ENCODE measurements at places on chromosomes 1 and 21.

DNA sequence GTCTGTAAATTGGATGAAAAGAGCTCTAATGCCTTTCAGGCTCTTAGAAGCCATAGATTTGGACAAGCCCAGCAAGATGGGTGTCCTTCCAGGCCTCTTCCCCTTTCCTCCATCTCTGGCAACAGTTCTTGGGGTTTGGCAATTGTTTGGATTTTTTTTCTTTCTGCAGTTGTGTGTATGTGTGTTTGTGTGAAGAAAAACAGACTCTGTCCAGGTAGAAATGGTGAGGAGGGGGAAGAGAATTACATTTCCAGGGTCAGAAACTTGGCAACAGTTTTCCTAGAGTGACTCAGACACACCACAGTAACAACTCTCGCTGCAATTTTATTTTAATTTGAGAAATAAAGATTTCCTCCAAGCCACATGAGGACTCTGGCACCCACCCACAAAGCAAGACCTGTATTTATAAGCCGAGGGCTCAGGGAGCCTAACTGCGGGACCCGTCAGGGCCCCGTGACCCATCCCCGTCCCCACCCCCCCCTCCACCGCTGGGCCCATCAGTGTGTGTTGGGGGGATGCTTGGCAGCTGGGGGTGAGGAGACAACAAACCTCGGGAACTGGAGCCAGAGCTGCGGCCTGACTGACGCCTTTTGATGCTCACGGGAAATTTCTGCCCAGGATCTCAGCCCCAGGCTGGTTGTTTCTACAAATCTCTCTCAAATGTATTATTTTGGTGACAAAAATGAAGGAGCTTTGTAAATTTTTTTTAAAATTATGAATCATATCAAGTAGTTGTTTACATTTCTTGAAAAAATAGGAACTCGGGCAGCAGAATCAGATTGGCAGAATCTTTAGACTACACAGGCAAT, 4.4 kb downstream of the TMEM200B start:
- no peak for DNase-seq

DNA sequence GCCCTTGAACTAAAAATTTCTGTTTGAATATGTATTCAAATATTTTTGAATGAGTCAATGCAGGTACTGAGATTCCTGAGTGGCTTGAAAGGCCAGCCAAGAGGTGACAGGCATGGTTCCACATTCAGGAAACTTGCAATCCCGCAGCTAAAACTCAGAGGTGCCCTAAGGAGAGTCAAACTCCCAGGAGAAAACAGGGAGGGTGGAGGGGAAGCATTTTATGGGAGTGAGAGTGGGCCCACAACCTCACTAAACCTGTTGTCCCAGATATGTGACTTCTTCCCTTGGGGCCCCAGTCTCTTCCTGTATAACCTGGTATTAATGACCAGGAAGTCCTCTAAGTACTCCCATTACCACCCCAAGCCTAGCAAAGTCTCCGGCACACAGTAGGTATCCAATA, 189.6 kb downstream of the PLPP3 start:
- no peak for DNase-seq

DNA sequence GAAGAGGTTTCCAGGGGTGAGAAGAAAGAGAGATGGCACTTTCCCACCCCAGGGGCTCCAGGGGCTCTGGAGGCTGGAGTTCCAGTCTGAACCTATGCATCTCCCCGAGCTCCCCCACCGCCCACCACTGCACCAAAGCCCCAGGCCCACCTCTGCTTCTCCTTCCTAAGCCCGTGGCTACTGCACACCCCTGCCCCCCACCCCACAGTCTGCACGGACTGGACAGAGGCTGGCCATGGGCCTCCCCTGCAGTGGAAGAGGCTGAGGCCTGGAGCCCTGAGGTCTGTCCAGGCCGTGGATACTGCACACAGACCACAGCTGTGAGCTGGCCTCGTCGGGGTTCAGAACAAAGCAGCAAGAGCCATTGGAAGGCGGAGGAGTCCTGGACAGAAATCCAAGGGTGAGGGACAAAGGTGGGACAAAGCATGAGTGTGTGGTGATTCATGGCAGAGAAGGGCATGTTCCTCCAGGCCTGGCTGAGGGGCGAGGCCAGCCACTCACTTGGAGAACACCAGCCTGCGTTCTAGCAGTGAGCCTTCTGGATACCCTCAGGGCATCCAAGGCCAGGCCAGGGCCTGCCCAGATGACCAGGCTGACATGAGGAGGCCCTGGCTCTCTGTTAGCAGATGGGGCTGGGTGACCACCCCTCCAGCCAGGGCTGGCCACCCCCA, 244.8 kb upstream of the VAMP3 start:
- no peak for DNase-seq

- DNase-seq = no peak
These were observed 247.4 kb downstream of the MATN1 start for GRCh38 chr1:30475966-30476365.

GRCh38 chr1:167430849-167431242, 87.5 kb downstream of the CD247 start:
- DNase-seq = no peak

GRCh38 chr1:232271991-232272589, 357.8 kb downstream of the SIPA1L2 start:
- no peak for DNase-seq

GRCh38 chr21:46323227-46323709, 402 bp downstream of the C21orf58 start:
- no peak for DNase-seq

GRCh38 chr1:235878082-235878811, 11.5 kb upstream of the LYST start:
- DNase-seq = no peak

DNA sequence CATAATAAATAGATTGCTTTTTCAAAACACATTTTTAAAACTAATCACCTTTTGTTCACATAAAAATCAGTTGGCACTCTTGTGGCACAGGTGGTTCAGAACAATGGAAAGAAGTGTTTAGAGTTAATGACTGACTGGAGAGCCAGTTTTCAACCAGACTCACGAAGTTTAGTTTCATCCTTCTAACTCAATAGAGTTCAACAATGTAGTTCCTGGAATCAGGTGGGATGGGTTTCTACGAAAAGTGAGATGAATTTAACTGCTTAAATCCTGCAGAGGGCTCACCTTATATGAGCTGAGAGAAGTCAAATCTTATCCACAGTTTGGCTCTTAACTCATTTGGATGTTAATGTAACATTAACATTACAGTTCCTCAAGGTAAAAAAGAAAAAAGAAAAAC, 116.5 kb downstream of the SMYD2 start:
- DNase-seq = no peak

DNA sequence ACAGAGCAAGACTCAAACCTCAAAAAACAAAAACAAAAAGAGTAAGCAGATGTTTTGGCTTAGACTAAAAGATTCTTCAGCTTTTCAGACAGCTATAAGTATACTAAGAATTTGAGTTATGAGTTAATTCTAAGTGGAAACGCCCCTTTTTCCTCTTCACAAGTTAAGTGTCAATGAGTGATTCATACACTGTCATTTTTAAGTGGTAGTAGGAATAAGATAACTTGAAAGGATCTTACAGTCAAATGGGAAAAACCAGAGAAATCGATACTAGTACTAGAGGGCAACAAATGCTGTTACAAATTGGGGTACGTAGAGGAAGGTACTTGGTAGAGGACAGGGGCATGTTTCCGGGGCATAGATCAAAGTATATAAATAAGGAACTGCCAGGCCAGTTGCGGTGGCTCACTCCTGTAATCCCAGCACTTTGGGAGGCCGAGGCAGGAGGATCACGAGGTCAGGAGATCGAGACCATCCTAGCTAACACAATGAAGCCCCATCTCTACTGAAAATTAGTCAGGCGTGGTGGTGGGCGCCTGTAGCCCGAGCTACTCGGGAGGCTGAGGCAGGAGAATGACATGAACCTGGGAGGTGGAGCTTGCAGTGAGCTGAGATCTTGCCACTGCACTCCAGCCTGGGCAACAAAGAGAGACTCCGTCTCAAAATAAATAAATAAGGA, 7.4 kb downstream of the H3-3A start:
- DNase-seq = no peak
